ENCODE measurements at places on chromosomes 7 and 10. TPM values are rescaled to one million over a fixed set of nuclear protein-coding genes. Genes with fewer than 3 reads are reported as not detected.

- H3K27me3 ChIP-seq, result no peaks in the 10 kb centered on the region
- no peaks in the 10 kb centered on the region for H3K4me1 ChIP-seq
- H3K27ac ChIP-seq, result no peak overlapping the region
- H3K36me3 ChIP-seq, result no peaks in the 10 kb centered on the region
These were observed 256.6 kb downstream of the PTEN start for GRCh38 chr10:88120075-88120474.

DNA sequence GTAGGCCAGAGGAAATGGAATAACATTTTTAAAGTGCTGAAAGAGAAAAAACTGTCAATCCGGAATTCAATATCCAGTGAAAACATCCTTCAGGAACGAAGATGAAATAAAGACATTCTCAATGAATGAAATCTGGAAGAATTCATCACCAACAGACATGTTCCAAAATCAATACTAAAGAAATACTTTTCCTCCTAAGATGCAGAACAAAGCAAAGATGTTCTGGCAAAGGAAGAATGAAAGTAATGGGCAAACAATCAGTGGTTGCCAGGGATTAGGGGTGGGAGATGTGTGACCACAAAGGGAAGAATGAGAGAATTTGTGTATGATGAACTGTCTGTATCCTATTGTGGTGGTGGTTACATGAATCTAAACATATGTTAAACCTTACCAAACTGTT lies 52.8 kb upstream of the EEPD1 start:
- no peaks in the 10 kb centered on the region for H3K36me3 ChIP-seq
- peaks cover 4% of the 10 kb centered on the region for H3K4me1 ChIP-seq
- DNase-seq, result no peak
- H3K4me3 ChIP-seq, result no peak overlapping the region

DNA sequence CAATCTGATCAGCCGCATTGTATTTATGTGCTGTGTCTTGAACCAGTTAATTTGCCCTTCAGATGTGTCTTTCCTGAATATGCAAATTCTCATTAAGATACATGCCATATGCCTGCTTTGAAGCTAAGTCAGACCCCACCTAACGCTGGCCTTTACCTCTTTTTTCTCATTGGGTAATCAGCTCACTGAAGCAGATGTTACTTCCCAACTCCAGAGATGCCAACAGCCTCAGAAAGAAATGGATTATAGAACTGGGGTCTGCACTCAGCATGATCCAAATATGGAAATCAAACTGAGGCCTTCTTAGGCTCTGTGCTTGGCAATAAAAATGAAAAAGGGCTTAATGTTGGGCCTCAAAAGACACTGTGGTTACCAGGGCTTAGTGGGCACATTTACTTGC lies 113.9 kb downstream of the FZD1 start:
- H3K4me1 ChIP-seq, result no peaks in the 10 kb centered on the region
- DNase-seq, result no peak
- H3K27ac ChIP-seq, result no peak overlapping the region
- no peaks in the 10 kb centered on the region for H3K27me3 ChIP-seq
- H3K36me3 ChIP-seq, result no peaks in the 10 kb centered on the region

GRCh38 chr10:131513901-131514300 lies 202.4 kb upstream of the TCERG1L start:
- H3K27me3 ChIP-seq, result no peaks in the 10 kb centered on the region
- H3K36me3 ChIP-seq, result no peaks in the 10 kb centered on the region
- no peak overlapping the region for H3K4me3 ChIP-seq
- H3K4me1 ChIP-seq, result no peaks in the 10 kb centered on the region

DNA sequence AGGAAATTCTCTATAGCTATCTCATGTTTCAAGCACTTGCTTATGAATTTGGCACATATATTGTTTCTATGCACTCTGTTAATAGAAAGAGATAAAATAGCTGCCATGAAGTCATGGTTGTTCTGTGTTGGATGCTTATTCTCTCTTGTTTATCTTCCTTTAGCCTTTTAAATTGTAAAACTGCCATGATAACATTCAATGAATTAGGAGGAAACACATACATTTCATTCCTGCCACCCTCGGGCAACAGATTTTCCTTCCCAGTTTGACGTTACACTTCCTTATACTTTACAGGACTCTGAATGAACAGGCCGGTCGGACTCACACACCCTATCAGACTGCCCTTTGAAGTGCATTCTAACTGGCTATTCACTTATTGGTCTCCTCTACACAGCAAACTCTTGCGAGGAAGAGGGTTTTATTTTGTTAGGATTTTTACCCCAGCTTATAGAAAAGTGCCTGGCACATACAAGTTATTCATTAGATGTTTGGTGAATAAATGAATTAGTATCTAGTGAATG lies 65.7 kb upstream of the FERD3L start:
- DNase-seq, result no peak
- H3K4me1 ChIP-seq, result no peaks in the 10 kb centered on the region
- H3K27me3 ChIP-seq, result no peaks in the 10 kb centered on the region
- H3K4me3 ChIP-seq, result no peak overlapping the region
- no peak overlapping the region for H3K27ac ChIP-seq
- H3K36me3 ChIP-seq, result no peaks in the 10 kb centered on the region

- H3K4me3 ChIP-seq, result no peak overlapping the region
- peaks cover 67% of the 10 kb centered on the region for H3K36me3 ChIP-seq
- DNase-seq, result no peak
- no peaks in the 10 kb centered on the region for H3K4me1 ChIP-seq
- no peak overlapping the region for H3K27ac ChIP-seq
These were observed 38.2 kb upstream of the PPIF start for GRCh38 chr10:79308969-79309665.

DNA sequence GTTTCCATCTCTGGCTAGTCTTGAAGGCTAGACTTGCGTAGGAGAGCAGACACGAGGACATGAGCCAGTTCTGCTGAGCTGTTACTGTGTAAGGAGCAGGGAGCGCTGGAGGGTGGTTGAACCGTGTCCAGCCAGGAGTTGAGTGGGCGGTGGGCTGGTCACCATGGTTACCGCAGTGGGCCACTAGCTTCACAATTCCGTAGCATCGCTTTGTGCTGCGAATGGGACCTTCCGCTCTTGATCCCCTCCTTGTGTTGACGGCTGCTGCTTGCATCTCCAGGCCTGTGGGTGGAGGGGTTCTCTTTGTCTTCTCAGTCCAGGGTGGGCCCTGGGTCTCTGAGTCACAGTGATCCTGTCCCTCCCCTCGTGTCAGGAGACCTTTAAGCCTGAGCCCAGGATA lies 49.4 kb upstream of the OCM start:
- H3K27me3 ChIP-seq, result no peaks in the 10 kb centered on the region
- DNase-seq, result peak; percentile 62
- no peaks in the 10 kb centered on the region for H3K4me1 ChIP-seq
- H3K27ac ChIP-seq, result no peak overlapping the region

DNA sequence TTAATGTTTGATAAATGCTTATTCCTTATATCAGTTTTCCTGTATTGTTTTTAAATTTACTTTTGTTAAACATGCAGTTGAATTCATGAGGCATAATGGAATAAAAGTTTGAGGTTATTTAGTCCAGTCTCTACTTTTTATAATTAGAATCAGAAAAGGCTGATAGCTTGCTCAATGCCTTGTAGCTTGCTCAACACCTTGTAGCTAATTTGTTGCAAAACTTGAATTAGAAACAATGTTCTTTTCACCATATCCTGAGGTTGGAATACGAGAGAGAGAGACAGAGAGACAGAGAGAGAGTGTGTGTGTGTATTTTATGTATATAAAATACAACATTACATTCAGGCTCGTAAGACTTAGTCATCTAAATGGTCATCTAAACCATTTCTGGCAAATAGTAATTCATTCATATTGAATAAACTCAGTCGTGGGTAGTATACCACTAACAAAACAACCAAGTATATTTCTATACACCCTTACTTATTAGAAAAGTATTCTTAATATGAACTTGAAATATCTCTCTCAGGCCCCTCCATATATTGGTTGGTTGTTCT lies 243.5 kb downstream of the ADK start:
- H3K27me3 ChIP-seq, result no peaks in the 10 kb centered on the region
- H3K4me1 ChIP-seq, result no peaks in the 10 kb centered on the region
- DNase-seq, result no peak
- H3K4me3 ChIP-seq, result no peak overlapping the region
- H3K36me3 ChIP-seq, result no peaks in the 10 kb centered on the region

DNA sequence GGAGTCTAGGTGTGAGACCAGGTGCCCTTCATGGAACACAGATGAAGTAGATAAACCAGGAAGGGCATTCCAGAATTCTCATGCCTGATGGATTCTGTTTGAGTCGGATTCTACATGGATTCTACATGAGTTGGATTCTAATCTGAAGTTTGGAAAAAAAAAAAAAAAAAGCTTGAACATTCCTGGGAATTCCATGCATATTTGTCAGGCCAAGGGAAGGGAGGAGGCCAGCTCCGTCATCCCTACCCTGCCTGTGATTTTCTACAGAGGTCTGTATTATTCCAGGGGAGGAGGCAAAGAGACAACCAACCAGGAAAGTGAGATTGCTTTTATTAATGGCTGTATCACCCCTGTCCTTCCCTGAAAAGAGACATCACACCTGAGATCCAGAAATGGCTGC lies 27.8 kb upstream of the EBLN1 start:
- DNase-seq, result peak; percentile 85
- peaks cover 31% of the 10 kb centered on the region for H3K27me3 ChIP-seq
- H3K27ac ChIP-seq, result no peak overlapping the region
- H3K4me3 ChIP-seq, result no peak overlapping the region
- H3K36me3 ChIP-seq, result no peaks in the 10 kb centered on the region

DNA sequence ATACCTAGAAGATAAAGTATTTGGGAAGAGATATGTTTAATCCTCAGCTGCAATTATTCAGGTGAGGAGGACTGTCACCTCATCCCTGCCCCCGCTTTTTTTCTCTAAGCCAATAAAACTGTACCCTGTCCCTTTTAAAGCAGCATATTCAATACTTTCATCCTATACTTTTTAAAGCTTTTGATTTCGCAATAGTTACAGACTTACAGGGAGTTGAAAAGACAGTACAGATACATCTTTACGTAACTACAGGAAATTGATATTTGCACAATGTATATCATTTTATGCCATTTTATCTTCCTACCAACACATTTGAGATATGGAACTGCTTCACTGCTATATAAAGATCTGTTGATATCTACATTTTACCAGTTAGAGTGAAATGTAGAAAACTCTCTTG lies 47.6 kb downstream of the STK17A start:
- no peak for DNase-seq
- peaks cover 15% of the 10 kb centered on the region for H3K36me3 ChIP-seq
- H3K4me3 ChIP-seq, result no peak overlapping the region
- no peaks in the 10 kb centered on the region for H3K27me3 ChIP-seq
- peaks cover 14% of the 10 kb centered on the region for H3K4me1 ChIP-seq

- no peaks in the 10 kb centered on the region for H3K36me3 ChIP-seq
- H3K27me3 ChIP-seq, result no peaks in the 10 kb centered on the region
- no peak overlapping the region for H3K27ac ChIP-seq
- no peak for DNase-seq
- H3K4me3 ChIP-seq, result no peak overlapping the region
- H3K4me1 ChIP-seq, result no peaks in the 10 kb centered on the region
These were observed 399.9 kb downstream of the NXPH1 start for GRCh38 chr7:8833355-8833754.

DNA sequence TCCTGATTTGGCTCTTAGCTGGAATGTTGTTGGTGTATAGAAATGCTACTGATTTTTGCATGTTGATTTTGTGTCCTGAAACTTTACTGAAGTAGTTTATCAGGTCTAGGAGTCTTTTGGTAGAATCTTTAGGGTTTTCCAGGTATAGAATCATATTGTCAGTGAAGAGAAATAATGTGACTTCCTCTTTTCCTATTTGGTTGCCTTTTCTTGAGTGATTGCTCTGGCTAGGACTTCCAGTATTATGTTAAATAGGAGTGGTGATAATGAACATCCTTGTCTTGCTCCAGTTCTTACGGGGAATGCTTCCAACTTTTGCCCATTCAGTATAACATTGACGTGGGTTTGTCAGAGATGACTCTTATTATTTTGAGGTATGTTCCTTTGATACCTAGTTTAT lies 52.0 kb downstream of the ZNF783 start:
- no peaks in the 10 kb centered on the region for H3K36me3 ChIP-seq
- H3K4me1 ChIP-seq, result no peaks in the 10 kb centered on the region
- no peak overlapping the region for H3K27ac ChIP-seq

GRCh38 chr10:35644050-35644950 lies 2.2 kb upstream of the FZD8 start:
- DNase-seq, result peak; percentile 15
- peaks cover 5% of the 10 kb centered on the region for H3K4me1 ChIP-seq
- H3K27ac ChIP-seq, result no peak overlapping the region
- no peaks in the 10 kb centered on the region for H3K36me3 ChIP-seq
- peak overlapping the region; percentile 93 for H3K4me3 ChIP-seq

DNA sequence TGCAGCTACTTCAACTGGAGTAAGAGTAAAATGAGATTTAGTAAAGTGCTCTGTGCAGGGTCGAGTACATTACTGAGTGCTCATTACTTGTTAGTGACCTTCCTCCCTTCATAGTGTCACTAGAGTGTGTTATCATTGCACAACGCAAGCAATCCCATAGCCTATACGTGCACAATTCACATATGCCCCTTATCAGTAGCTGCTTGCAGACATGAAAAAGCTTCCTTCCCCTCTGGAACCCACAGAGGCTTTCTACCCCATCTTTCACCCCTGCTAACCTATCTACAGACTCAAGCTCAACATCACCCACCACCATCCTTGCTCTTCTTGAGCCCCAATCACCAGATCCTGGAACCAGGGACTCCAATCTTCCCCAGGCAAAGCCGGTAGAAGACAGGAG lies 59.3 kb downstream of the C7orf25 start:
- no peak overlapping the region for H3K27ac ChIP-seq
- no peak for DNase-seq
- no peaks in the 10 kb centered on the region for H3K4me1 ChIP-seq
- no peak overlapping the region for H3K4me3 ChIP-seq

DNA sequence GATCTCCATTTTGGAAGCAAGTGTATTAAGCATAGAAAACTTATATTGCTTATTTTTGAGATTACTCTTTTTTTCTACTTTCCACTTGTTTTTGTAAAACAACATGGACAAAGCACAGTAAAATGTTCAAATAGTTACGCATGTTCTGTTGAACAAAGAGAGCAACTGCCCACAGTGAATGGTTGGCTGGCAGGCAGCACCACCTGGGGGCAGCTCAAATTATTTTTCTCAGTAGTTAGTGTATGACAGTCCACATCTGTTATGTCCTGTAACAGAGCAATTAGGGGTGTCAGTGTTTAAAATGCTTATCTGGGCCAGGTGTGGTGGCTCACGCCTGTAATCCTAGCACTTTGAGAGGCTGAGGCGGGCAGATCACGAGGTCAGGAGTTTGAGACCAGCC lies 46.1 kb upstream of the CACUL1 start:
- H3K4me3 ChIP-seq, result no peak overlapping the region
- H3K27me3 ChIP-seq, result peaks cover 2% of the 10 kb centered on the region
- H3K27ac ChIP-seq, result no peak overlapping the region

GRCh38 chr7:115447495-115447894 lies 525.6 kb downstream of the MDFIC start:
- no peaks in the 10 kb centered on the region for H3K4me1 ChIP-seq
- H3K27ac ChIP-seq, result no peak overlapping the region
- no peaks in the 10 kb centered on the region for H3K27me3 ChIP-seq

Gene KIAA1217
- 23.1 TPM for total RNA-seq

Gene GOLGA7B
- 0.27 TPM for total RNA-seq

Gene WNT8B
- total RNA-seq, result 0.07 TPM

Gene PITRM1
- total RNA-seq, result 59.3 TPM

Gene CYP26C1
- total RNA-seq, result 0.06 TPM

Gene DYNC1I1
- total RNA-seq, result 24.4 TPM

Gene CYP3A7
- not detected for total RNA-seq

Gene FRA10AC1
- total RNA-seq, result 13.5 TPM

Gene TCAF2
- total RNA-seq, result 0.21 TPM

Measured in cardiac muscle cell (in vitro differentiated cells and primary cell).